ENCODE measurements at places on chromosomes 2 and 18.

DNA sequence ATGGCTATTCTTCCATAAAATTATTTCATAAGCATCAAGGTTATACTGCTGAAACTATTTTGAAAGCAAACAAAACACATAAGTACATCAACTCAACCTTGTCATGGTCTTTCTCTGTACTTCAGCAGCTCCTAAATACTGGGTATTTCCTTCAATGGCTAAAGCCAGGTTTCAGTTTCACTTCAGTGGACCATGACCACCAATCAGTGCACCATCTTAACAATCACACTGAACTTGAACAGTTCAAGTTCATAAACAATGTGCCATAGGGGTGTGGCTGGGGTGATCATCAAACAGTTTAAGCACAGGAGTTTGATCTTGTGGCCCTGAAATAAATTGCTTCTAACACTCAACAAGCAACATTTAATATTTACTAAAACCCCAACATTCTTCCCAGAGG is 124.1 kb upstream of the FIGN start:
- DNase-seq, result no peak

DNA sequence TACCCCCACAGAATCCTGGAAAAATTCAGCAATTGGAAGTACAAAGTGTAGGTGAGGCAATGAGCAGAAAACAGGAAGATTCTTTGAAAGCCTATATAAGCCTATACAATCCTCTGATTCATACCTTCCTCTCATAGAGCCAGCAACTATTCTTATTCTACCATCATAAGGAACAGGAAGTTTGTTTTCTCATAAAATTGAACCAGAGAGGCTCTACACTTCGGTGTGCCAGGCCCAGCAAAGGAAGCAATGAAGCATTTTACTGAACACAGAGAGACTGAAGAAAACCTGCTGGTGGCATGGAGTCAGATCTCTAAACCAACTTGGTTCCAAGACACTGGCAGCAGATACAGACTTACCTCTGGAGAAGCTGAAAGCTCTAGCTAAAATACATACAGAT is 18.7 kb downstream of the CASP8 start:
- DNase-seq, result no peak

GRCh38 chr18:34875150-34875549 is 165.1 kb downstream of the DTNA start:
- DNase-seq, result no peak

DNA sequence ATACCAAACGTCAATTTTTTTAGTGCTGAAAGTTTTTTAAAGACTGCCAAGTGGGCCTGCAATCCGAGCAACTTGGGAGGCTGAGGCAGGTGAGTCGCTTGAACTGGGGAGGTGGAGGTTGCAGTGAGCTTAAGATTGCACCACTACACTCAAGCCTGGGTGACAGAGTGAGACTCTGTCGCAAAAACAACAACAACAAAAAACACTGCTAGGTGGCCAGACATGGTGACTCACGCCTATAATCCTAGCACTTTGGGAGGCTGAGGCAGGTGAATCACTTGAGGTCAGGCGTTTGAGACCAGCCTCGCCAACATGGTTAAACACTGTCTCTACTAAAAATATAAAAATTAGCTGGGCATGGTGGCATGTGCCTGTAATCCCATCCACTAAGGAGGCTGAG is 202.8 kb upstream of the COPS8 start:
- DNase-seq, result no peak

GRCh38 chr2:241041589-241042158 is 43.3 kb downstream of the SNED1 start:
- DNase-seq, result peak; percentile 34

- DNase-seq, result no peak
Measured at GRCh38 chr18:8298186-8298585, 311.1 kb upstream of the RAB12 start.

Data from osteocyte (in vitro differentiated cells).